ENCODE measurements at places on chromosomes 5 and 9. TPM values are rescaled to one million over a fixed set of nuclear protein-coding genes. Genes with fewer than 3 reads are reported as not detected.

The TAF11L4 gene
- total RNA-seq: not detected

The HSD17B3 gene
- total RNA-seq: 0.28 TPM

The SPINK5 gene
- 3.4 TPM for total RNA-seq

The IL17B gene
- total RNA-seq: 0.24 TPM

The CPEB4 gene
- 8.3 TPM for total RNA-seq

The FOXI1 gene
- total RNA-seq: 0.14 TPM

The OCLN gene
- 3.4 TPM for total RNA-seq

The OBP2B gene
- not detected for total RNA-seq

The SARDH gene
- 13.1 TPM for total RNA-seq

The ECM2 gene
- total RNA-seq: 1.3 TPM
